A549 treated with GW870086 at 1 μM for 4 hours (cell line): ENCODE measurements at places on chromosomes 3 and 15. TPM values are rescaled to one million over a fixed set of nuclear protein-coding genes. Genes with fewer than 3 reads are reported as not detected.

The OTOL1 gene
- not detected in 5 replicates for total RNA-seq

The MITF gene
- 5.1 to 9.8 TPM (median 7.8 TPM) in 5 replicates for total RNA-seq

The TJP1 gene
- total RNA-seq: 65.6 to 89.3 TPM (median 82.0 TPM) in 5 replicates

The LRRN1 gene
- total RNA-seq: not detected in 5 replicates

The CHRM5 gene
- 0.06 TPM in 1 of 5 replicates, not detected in the others for total RNA-seq

The CCR8 gene
- not detected in 5 replicates for total RNA-seq

The CFAP91 gene
- total RNA-seq: 0.11 to 0.43 TPM (median 0.31 TPM) in 4 of 5 replicates, not detected in the other

The CSPG5 gene
- 0.96 to 1.2 TPM (median 1.1 TPM) in 5 replicates for total RNA-seq

The HESX1 gene
- 0.21 to 0.75 TPM (median 0.35 TPM) in 4 of 5 replicates, not detected in the other for total RNA-seq

The AGTR1 gene
- 0.49 to 0.77 TPM (median 0.55 TPM) in 5 replicates for total RNA-seq

The KBTBD12 gene
- total RNA-seq: not detected in 5 replicates

The C3orf80 gene
- 1.3 to 1.8 TPM (median 1.4 TPM) in 5 replicates for total RNA-seq

The LINGO1 gene
- 8.7 to 11.7 TPM (median 9.0 TPM) in 5 replicates for total RNA-seq

The MOBP gene
- 0.09 to 0.37 TPM in 2 of 5 replicates, not detected in the others for total RNA-seq

The TRIM69 gene
- 3.9 to 7.3 TPM (median 5.3 TPM) in 5 replicates for total RNA-seq

The GOLGA6L7 gene
- not detected in 5 replicates for total RNA-seq

The AAGAB gene
- 61.5 to 70.1 TPM (median 66.5 TPM) in 5 replicates for total RNA-seq

The ECT2 gene
- total RNA-seq: 59.5 to 79.1 TPM (median 73.0 TPM) in 5 replicates

The IGSF11 gene
- 3.8 to 5.6 TPM (median 4.9 TPM) in 5 replicates for total RNA-seq

The SH3GL3 gene
- total RNA-seq: 0.15 to 0.64 TPM (median 0.59 TPM) in 5 replicates

The SCAANT1 gene
- not detected in 5 replicates for total RNA-seq

The GOLGA8J gene
- total RNA-seq: 0.10 TPM in 1 of 5 replicates, not detected in the others

The NME9 gene
- 0.09 TPM in 1 of 5 replicates, not detected in the others for total RNA-seq

The TGM4 gene
- 0.10 to 0.20 TPM (median 0.17 TPM) in 5 replicates for total RNA-seq

The TICRR gene
- 10.4 to 14.1 TPM (median 12.1 TPM) in 5 replicates for total RNA-seq

The SMCO1 gene
- total RNA-seq: not detected in 5 replicates
